ENCODE measurements at places on chromosomes 3 and 15.

- DNase-seq: no peak
Observed at GRCh38 chr3:104805042-104805441, 561.7 kb upstream of the ALCAM start.

DNA sequence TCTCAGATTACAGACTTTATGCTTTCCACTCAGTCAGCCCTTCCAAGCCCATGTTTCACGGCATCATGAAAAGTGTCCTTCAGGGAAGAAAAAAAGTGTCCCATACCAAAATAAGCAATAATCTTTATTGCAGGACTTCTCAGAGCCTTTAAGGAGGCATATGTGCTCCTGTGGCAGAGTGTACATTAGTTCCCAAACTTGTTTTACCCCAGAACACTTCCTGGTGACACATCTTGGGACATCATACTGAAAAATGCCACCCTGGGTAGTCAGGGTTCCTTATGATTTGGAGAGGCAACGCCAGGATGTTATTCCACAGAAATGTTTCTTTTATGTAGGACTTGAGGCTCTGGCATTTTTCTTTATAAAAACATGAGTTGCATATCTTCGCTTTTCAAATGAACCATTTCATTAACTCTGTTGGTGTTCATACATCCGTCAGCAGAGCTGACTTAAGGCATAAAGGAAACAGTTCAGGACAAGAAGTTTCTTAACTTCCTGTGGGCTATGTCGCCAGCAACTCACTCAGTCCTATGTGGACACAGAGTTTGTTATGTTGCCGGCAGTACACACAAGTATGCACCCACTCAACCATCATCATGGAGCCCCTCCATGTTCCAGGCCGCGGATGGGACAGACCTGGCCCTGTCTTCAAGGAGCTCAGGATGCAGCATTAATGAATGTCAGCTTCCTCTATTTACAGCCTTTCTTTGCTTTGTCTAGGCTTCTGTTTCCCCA is 63.8 kb downstream of the CASR start:
- DNase-seq: no peak

GRCh38 chr3:127420829-127421228 is 133.0 kb upstream of the PRR20G start:
- no peak for DNase-seq

GRCh38 chr3:160616311-160616710 is 50.9 kb upstream of the KPNA4 start:
- no peak for DNase-seq

- peak; percentile 85 for DNase-seq
Observed at GRCh38 chr3:138329127-138329983, at the start of gene NME9. NME9 (minus strand) TSS chr3:138329851; CDS start chr3:138329335, 516 bp downstream.

GRCh38 chr3:54324103-54324502 is 201.8 kb downstream of the CACNA2D3 start:
- no peak for DNase-seq

GRCh38 chr3:187401856-187402255 is 33.7 kb downstream of the RTP4 start:
- no peak for DNase-seq

GRCh38 chr3:194687638-194688199 is 2.0 kb downstream of the FAM43A start:
- peak; percentile 57 for DNase-seq

DNA sequence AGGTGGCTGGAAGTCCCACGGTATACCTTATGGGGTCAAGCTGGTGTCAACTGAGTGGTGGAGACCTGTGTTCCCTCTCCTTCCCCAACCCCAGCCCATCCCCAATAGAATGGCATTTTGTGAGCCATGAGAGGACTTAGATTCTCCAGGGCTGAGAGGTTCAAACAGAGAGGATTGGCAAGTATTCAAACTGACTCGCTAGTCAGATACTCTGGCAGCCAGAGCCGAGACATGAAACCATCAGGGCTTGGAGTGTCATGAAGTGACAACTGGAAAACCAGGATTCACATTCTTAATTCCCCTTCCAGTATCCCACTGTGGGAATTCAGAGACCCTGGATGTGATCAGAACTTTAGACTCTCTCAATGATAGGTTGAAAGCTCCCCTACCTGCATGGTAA is 159.4 kb upstream of the SNTN start:
- no peak for DNase-seq

GRCh38 chr3:141307351-141308059 is 60.8 kb upstream of the ZBTB38 start:
- no peak for DNase-seq

- no peak for DNase-seq
Observed at GRCh38 chr3:177591379-177591778, 394.1 kb upstream of the TBL1XR1 start.

- DNase-seq: no peak
Observed at GRCh38 chr3:193827871-193828270, 234.9 kb downstream of the OPA1 start.

DNA sequence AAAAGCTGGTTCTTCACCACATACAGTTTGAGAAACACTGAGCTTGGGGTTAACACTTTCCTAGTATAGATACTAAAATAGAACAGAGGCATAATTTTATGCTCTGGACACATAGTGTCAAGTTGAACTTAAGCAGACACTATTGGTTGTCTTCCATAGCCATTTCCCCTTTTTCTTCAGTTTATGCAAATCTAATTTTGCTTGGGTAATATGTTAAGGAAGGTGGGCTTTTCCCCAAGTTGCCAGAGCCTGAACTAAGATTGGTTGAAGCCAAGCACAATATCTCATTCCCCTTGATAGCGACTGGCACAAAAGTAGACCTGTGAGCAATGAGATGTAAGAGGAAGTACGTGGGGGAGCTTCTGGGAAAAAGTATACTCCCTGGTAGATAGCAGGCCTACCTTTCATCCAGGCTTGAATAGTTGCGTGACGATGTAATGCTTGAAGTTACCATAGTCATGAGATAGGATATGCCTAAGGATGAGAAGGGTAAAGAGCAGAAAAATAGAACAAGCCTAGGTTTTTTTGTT is 4.5 kb upstream of the POPDC2 start:
- DNase-seq: no peak

DNA sequence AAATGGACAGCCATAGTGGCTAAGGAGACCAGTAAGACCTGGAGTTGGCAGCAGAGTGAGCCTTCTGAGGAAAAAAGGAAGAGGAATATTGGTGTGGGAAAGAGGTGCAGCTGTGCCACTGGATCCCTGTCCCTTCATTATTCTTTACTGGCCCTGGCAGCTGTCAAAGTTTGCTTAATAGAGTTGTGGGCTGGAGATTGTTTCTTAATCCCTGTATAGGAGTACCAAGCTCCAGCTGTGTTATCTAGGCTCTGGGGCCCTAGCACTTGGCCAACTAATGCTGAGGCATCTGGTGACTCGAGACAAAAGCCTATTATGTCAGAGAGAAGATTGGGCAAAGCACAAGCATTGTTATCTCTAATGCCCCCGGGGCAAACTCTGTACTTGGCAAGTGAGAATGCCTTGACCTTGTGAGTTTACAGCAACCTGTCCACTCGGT is 61.4 kb downstream of the ZNF609 start:
- no peak for DNase-seq

DNA sequence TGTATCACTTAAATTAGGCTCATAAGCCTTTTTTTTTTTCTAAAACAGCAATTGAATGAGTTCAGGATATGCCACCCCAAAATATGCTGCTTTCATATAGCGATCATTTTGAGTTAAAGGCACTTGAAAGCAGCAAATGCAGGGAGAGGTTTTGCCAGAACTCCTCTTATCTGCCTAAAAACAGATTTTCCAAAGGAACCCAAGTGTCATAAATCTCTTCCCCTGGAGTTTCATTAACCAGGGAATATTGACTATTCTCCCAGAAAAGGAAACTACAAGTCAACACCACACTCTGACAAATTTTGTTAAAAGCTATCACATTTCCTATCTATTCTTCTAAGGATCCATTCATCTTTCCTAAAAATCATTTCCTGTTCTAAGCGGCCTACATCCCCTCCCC is 11.3 kb downstream of the DNAAF4 start:
- DNase-seq: no peak

DNA sequence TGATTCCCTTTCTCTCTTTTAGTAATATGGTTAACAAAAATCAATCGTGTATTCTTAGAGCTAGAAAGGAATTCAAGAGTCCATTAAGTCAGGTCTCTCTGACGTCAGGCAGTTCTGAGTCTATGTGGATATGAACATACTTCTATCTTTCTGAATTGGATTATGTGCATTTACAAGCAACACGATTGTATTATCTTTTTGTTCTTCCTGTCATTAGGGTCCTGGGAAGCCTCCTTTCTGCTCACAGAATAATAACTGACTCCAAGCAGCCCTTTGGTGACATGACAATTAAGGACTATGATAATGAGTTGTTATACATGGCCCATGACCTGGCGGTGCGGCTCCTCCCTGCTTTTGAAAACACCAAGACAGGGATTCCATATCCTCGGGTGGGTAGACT is 14.0 kb downstream of the EDEM1 start:
- no peak for DNase-seq

GRCh38 chr15:85730001-85730820 is 64.5 kb downstream of the KLHL25 start:
- peak; percentile 23 for DNase-seq

DNA sequence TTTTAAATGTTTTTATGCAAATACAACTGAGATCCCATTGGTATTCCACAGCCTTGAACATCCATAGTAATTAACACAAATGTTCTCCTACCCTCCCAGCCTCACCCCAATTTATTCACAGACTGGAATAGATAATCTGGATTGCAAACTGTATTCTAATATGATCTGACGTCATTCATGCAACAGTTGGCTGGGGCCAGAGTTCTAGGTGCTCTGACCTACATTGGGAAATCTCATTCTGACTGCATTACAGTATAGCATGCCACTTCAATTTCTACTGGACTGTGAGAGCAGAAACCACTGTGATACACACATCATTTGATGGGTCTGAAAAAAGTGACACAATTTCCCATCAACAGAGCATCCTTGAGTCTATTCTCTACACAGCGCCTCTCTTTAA is 403.1 kb downstream of the MAGI1 start:
- no peak for DNase-seq

All from effector memory CD4-positive, alpha-beta T cell (primary cell).